ENCODE measurements at places on chromosomes 2 and 18. TPM values are rescaled to one million over a fixed set of nuclear protein-coding genes. Genes with fewer than 3 reads are reported as not detected.

DYNAP gene
- not detected for total RNA-seq

ACTG2 gene
- 1.3 TPM for total RNA-seq

KLHL30 gene
- total RNA-seq: 0.06 TPM

SMCHD1 gene
- 29.5 TPM for total RNA-seq

SEMA4C gene
- total RNA-seq: 26.8 TPM

CCDC148 gene
- total RNA-seq: not detected

GPR45 gene
- not detected for total RNA-seq

LDAH gene
- 16.2 TPM for total RNA-seq

OSGEPL1 gene
- 3.2 TPM for total RNA-seq

BOLL gene
- total RNA-seq: not detected

EPAS1 gene
- total RNA-seq: 463 TPM

LOXHD1 gene
- 0.05 TPM for total RNA-seq

FAM110C gene
- not detected for total RNA-seq

GKN1 gene
- not detected for total RNA-seq

IMPA2 gene
- total RNA-seq: 11.4 TPM

ADAM23 gene
- total RNA-seq: 5.7 TPM

UGT1A4 gene
- total RNA-seq: 0.34 TPM

APCDD1 gene
- total RNA-seq: 63.5 TPM

FOXD4L1 gene
- 0.15 TPM for total RNA-seq

GALNT14 gene
- total RNA-seq: not detected

ASPRV1 gene
- 0.78 TPM for total RNA-seq

SLC14A1 gene
- 4.1 TPM for total RNA-seq

KCTD1 gene
- total RNA-seq: 10.1 TPM

TTN gene
- total RNA-seq: 0.05 TPM

MARCHF4 gene
- total RNA-seq: not detected

TEKT4 gene
- not detected for total RNA-seq

MC5R gene
- not detected for total RNA-seq

KIF5C gene
- total RNA-seq: 0.25 TPM

RESP18 gene
- total RNA-seq: not detected

SERPINB12 gene
- not detected for total RNA-seq

MIB1 gene
- total RNA-seq: 18.5 TPM

GCKR gene
- total RNA-seq: 0.44 TPM

NOSTRIN gene
- total RNA-seq: 0.24 TPM

C1QL2 gene
- not detected for total RNA-seq

NPPC gene
- not detected for total RNA-seq

RAMP1 gene
- total RNA-seq: 37.2 TPM

TTC27 gene
- total RNA-seq: 10.3 TPM

CXCR2 gene
- not detected for total RNA-seq

NYAP2 gene
- total RNA-seq: not detected

STARD6 gene
- not detected for total RNA-seq

SERPINB7 gene
- total RNA-seq: not detected

ACVR1C gene
- 0.06 TPM for total RNA-seq

PJVK gene
- total RNA-seq: 1.9 TPM

EFEMP1 gene
- 6,372 TPM for total RNA-seq

ALKAL2 gene
- total RNA-seq: not detected

ZNF514 gene
- total RNA-seq: 6.6 TPM

BMPR2 gene
- 33.6 TPM for total RNA-seq

VAPA gene
- 155 TPM for total RNA-seq

REG1B gene
- not detected for total RNA-seq

ARHGAP25 gene
- total RNA-seq: 3.2 TPM

CFAP65 gene
- not detected for total RNA-seq

TPO gene
- total RNA-seq: not detected

ALPI gene
- not detected for total RNA-seq

Data from cardiac ventricle fibroblast (primary cell).